ENCODE measurements at places on chromosomes 5 and 9.

DNA sequence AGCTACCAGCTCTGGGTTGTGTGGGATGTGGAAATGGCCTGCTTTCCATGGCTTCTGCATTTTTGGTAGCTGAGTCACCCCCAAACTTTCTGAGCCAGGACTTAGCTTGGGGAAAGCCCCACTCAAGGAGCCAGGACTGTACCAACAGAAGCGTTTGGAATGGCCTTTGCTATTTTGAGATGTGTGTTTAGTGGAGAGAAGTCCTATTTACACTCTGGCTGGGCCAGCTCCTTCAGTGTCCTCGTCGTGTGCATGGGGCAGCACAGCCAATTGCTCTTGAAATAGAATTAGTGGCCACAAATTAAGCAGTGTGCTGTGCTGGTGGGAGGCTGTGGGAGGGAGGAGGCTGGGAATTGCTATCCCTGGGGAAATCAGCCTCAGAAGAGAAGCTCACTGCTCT lies 51.6 kb downstream of the ENTREP1 start:
- no peak for DNase-seq

GRCh38 chr5:131393498-131393968 lies 129.7 kb downstream of the CDC42SE2 start:
- no peak for DNase-seq

GRCh38 chr9:135858491-135859185 lies 48.7 kb downstream of the CAMSAP1 start:
- DNase-seq = no peak

GRCh38 chr9:114153761-114154599 lies 1.4 kb upstream of the COL27A1 start:
- no peak for DNase-seq

DNA sequence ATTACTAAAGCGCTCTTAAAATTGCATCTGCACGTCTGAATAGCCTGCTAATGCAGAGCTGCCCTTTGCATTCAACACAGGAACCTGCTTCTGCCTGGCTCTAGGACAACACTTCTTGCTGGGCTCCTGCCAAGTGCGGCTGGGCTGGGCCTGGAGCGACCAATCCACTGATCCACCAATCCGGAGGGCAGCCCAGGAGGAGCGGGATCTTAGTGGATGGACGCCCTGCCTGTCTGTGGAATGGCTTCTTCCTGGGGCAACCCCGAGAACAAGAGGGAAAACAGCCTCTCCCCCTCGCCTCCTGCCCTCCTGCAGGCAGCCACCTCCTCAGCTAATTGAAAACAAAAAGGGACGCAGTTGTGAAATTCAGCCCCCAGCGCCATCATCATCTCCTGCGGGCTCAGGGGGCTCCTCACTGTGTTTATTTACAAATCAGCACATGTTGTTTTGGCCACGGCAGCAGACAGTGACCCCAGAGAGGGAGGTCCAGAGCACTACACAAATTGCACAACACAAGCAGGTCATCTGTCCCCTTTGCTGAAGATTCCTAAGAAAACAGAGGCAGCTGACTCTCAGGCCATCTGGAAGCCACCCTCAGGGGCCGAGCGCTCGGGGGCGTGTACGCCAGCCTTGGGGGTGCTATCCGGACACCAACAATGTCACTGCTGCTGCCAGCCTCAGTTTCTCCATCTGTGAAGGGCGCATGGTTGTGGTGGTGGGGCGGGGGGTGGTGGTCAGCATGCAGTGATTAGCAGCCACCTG lies 57.3 kb downstream of the GADD45G start:
- DNase-seq = no peak
